RPMI7951 (cell line): ENCODE measurements at places on chromosomes 1 and 21. TPM values are rescaled to one million over a fixed set of nuclear protein-coding genes. Genes with fewer than 3 reads are reported as not detected.

- DNase-seq, result peak; percentile 72
Observed at GRCh38 chr1:185825556-185825955, 91.4 kb downstream of the HMCN1 start.

GRCh38 chr1:1442069-1442770, 6.7 kb downstream of the VWA1 start:
- DNase-seq, result no peak

DNA sequence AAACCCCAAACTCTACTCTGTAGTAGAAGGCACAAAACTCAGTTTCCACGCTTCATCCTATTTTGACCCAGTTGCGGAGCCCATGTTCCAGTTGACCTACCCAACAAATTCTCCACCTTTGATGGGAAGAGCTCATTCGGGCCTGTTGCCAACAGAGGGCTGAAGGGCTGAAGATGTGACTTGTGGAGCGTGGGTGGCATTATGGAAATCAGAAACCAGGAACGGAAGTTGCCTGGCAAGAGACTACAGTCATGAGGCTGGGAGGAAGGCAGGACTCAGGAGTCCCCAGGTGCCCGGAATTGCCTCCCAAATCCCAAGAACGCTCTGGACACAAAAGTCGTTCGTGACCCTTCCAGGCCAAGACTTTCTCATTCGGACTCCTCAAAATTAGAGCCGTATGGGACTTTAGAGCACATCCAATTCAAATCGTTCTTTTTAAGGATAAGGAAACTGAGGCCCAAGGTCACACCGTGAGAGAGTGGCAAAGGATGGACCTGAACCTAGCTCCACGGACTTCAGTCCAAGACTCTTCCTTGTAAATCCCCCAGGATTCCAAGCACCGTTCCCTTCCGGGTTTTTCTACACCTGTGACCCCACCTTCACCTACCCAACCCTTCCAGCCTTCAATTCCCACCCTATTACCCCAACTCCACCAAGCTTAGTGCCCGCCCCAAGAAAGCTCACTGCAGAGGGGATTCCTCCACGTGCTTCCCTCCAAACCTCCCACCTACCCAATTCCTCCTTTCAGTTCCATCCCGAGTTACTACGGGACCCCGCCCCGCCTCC, 739 bp downstream of the SMG5 start:
- DNase-seq, result peak; percentile 48

- peak; percentile 27 for DNase-seq
Observed at GRCh38 chr1:112998592-112999235, 42.7 kb upstream of the SLC16A1 start.

DNA sequence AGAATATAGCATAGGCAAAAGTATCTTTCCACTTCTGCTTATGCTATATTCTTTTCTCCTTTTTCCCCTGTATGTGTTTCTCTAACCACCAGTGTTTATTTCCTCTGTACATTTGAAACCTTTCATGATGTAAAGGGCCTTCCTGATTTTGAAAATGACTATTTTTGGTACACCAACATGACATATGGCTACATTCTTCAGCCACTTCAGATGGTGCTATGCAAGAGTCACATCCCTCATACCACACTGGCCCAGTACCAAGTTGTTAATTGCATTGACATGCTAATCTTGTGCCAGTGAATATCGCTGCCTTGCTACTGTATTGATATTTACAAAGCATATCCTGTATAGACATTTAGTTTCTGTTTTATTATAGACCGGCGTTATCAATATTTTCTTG, 408.7 kb downstream of the NCAM2 start:
- DNase-seq, result no peak

The SPRR3 gene
- not detected in 2 replicates for total RNA-seq

The UBXN10 gene
- 0.10 and 0.12 TPM in 2 replicates for total RNA-seq
